ENCODE measurements at places on chromosomes 2 and 18.
A peak's percentile ranks its signal among the peaks of the same experiment; 100 is the strongest.

- no peak for DNase-seq
These were observed 179.6 kb downstream of the SATB2 start for GRCh38 chr2:199278099-199278498.

GRCh38 chr2:7984693-7985353 lies 697.0 kb upstream of the ID2 start:
- no peak for DNase-seq

DNA sequence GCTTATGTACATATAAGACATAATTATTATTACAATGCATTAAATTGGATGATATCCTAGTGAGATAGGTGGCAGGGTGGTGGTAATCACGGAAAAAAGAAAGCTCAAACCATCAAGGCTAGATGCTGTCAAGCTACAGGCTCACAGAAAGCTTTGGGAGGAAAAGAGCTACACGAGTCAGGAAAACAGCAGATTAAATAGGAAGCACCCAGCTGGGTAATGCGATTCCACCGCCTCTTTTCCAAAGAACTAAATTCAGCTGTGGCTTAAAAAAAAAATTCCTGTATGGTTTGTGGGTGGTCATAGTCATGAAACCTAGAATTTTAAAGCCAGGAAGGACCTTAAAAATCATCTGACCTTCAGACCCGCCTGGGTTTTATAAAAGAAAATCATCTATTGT lies 23.7 kb upstream of the PTPN4 start:
- DNase-seq: no peak

DNA sequence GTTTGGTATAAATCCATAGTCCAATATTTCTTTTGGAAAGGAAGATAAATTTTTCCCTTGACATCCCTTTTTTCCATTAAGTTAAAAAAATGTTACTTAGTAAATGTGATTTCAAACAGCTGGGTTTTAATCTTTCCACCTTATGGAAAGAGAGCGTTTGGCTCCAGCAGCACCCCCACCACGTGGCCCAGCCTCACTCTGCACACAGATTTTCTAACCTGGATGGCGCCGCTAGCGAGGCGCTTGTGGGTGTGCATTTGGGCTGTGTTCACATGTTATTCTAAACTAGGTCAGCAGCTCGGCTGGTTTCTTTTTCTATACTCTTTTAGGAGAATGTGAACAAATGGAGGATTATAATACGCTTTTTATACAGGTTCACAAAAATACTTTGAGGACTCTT lies 218.0 kb downstream of the LDLRAD4 start:
- DNase-seq: no peak

DNA sequence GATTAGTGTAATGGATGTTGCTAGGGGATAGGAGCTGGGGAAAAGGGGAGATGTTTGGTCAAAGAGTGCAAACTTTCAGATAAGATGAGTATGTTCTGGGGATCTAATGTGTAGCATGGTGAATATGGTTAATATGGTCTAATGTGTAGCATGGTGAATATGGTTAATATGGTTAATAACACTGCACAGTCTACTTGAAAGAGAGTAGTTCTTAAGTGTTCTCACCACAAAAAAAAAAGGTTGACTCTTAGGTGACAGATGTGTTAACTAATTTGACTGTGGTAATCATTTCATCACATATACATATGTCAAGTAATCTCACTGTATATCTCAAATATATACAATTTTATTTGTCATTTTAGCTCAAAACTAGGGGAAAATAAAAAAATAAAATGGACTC lies 121.3 kb upstream of the CD226 start:
- DNase-seq: no peak

GRCh38 chr2:86142436-86143257 lies 36.6 kb downstream of the PTCD3 start:
- no peak for DNase-seq

DNA sequence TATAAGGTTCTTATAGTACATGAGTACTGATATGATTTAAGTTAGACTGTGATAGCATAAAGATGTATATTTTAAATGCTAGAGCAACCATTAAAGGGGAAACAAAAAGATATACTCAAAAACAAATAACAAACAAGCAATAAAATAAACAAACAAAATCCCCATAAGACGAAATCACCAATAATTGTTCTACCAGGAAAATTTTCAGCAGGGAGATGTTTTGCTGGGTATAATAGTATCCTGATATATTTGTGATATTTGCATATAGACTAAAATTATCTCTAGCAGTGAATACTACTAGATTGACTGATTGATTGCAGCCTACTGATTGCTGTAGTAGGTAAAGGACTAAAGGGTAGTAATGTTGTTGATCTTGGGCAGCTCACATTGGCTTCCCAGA lies 177.4 kb downstream of the TMEM182 start:
- no peak for DNase-seq

GRCh38 chr2:129080715-129081476 lies 762.2 kb upstream of the HS6ST1 start:
- DNase-seq: no peak

- no peak for DNase-seq
These were observed 102.2 kb downstream of the TEX51 start for GRCh38 chr2:127000937-127001336.

GRCh38 chr18:10139783-10140410 lies 226.1 kb downstream of the VAPA start:
- no peak for DNase-seq

DNA sequence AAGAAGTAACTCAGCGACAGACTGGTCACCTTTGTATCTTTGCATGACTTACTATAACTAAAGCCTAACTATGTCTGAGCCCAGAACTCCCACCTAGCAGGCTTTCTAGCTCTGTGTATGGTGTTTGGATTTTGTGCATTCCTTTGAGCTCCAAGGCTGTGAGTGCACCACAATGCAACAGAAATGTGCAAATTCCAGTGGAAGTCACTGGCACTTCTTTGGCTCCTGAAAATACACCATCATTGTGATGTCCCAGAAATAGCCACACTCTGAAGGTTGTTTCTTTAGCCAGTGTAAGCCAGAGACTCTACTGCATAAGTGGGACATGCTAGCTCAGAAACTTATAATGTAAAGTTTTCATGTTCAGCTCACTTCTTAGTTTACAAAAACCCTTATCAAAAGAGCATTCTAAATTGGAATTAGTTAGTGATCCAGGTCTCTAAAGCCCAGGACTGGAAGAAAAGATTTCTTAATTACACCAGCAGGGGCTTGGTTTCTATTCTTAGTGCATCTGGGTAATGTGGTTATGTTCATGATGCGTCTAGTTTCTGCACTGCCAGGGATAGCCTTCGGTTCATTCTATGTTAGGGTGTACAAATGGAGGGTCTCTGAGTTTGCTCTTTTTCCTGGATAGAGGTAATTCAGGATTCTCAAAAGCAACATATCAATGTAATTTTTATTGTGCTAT lies 1239.5 kb upstream of the ZEB2 start:
- DNase-seq: no peak

GRCh38 chr2:143548032-143548431 lies 418.8 kb downstream of the ARHGAP15 start:
- no peak for DNase-seq

DNA sequence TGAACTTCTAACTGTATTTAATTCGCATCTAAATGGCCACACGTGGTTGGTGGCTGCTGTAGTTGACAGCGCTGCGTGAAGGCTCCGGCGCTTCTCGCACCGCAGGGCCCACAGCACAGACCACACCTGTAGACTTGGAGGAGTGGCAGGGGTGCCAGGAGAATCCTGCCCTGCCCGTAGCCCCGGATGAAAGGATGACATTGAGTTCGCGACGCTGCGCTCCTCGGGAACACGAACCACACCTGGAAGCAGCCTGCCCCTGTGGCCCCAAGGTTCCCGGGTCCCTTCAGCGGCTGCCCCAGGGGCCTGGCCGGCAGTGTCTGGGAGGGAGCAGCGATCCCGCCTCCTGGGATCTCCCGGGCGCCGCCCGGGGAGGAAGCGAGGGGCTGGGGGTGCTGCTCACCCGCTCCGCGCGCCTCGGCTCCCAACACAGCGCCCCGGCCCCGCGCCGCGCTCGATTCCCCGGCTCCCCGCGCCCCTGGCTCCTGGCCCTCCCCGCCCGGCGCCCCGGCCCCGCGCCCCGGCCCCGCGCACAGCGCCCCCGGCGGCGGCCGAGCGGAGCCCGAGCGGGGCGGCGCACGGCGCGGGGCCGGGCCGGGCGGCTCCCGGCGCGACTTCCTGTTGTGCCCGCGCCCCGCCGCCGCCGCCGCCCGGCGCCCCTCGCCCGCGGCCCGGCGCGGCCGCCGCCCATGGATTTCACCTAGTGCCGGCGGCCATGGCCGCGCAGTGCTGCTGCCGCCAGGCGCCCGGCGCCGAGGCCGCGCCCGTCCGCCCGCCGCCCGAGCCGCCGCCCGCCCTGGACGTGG lies at the start of gene RNPEPL1:
RNPEPL1 (plus strand) TSS at position 613 of the 806 bp plus-strand sequence; CDS start at position 716, 103 bp downstream.
- peak; percentile 1 for DNase-seq

- DNase-seq: no peak
These were observed 122.5 kb downstream of the PRPF40A start for GRCh38 chr2:152594792-152595191.

- DNase-seq: no peak
These were observed 223.6 kb downstream of the ALPK2 start for GRCh38 chr18:58405107-58405898.

DNA sequence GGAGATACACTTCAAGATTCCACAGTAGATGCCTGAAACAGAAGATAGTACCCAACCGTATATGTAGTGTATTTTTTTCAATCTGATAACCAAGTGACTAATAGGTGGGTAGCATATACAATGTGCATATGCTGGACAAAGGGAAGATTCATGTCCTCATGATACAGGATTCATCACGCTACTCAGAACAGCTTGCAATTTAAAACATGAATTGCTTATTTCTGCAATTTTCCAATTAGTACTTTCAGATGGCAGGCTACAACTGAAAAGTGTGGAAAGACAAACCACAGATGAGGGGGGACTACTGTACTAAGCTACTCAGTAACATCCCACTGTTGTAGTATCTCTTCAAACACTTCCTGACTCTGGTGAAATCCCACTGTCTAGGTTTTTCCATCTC lies 3.7 kb downstream of the IER3IP1 start:
- no peak for DNase-seq

DNA sequence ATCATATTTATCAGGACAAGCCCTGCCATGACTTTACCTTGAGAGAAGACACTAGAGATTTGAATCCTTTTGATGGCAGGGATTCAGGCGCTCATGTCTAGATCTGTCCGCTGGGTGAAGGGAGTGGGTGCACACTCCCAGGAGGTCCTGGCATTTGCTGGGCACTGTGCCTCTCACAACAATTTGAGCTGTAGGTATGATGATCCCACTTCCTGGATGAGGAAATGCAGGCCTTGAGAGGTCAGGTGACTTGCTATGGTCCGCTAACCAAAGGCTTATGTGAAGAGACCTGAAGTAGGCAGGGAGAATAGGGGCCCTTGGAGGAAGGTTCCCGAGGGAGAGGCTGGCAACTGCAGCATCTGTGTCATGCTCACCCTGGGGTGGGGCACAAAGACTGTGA lies 206.1 kb downstream of the HAUS1 start:
- DNase-seq: no peak

DNA sequence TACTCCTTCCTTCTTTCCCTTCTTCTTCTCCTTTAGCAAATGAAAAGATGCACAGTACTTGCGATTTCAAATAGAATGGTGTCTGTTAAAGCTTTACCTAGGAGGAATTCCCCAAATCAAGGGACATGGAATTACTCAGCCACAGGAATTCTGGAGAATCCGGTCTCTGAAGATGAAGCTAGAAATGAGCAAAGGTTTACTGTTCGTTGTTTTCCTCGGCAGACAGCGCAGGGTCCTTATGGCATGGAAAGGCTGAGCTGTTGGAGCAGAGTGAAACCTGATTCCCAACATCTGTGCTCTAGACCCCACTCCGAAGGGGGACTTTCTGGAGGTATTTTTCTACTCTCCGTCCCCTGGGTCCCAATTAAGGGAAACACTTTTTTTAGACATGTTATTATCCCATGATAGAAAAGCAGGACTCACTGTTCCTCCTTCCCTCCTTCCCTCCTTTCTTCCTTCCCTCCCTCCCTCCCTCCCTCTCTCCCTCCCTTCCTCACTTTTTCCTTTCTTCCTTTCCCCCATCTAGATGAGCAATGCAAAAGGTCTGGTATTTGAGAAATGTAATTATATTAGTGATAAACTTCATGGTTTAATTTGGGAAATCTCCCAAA lies 47.1 kb downstream of the CDCA7 start:
- no peak for DNase-seq

DNA sequence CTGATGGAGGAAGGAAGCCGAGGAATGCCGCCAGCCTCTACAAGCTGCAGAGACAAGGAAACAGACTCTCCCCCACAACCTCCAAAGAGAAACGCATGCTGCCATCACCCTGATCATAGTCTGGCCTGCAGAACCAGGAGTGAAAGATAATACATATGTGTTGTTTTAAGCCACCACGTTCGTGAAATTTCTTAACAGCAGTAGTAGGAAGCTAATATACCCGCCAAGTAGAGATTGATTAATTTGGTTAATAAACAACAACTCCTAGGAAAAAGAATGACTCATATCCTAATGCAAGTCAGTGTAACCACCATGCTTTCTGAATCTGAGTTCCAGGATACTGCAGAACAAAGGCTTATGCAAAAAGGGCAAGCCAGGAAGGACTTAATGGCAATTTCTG lies 36.6 kb downstream of the LONRF2 start:
- DNase-seq: no peak

DNA sequence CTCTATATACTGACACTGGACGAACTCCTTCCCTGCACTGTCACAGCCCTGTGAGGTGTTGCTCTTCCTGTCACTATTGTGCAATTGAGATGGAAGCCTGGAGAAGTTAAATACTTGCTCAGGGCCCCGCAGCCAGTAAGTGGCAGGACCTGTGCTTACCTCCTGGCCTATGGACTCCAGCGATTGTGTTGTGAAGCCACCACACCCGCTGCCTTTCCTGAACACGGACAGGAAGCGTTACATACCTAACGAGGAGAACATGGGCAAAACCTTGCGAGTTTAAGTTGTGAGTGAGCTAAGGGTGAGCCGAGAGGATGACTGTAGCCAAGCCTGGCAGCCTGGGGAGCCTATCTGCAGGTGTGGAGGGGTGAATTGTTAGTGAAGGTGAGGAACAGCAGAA lies 26.1 kb downstream of the RAB31 start:
- DNase-seq: no peak

- DNase-seq: no peak
These were observed 1.7 kb downstream of the TBC1D8 start for GRCh38 chr2:101149241-101150192.

DNA sequence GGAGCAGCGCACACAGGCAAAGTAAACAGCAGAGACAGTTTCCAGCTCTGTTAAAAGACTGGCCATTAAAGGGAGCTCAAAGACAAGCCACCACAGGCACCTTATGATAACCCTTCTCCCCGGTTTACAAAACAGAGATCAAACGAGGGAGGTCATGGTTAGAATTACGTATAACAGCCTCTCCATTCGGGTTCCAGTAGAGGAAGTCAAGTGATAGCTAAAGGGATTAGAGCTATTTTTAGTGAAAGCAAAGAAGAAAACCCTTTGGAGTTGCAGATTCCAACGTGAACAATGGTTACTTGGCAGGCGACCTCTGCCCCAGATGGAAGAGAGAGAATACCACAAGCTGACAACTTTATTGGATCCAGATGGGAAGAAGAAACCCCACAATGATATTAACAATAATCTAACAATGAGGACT lies 31.2 kb upstream of the EDAR start:
- DNase-seq: no peak

GRCh38 chr2:204015118-204015843 lies 78.7 kb downstream of the ICOS start:
- DNase-seq: no peak
